ENCODE measurements at places on chromosomes 2 and 18.

DNA sequence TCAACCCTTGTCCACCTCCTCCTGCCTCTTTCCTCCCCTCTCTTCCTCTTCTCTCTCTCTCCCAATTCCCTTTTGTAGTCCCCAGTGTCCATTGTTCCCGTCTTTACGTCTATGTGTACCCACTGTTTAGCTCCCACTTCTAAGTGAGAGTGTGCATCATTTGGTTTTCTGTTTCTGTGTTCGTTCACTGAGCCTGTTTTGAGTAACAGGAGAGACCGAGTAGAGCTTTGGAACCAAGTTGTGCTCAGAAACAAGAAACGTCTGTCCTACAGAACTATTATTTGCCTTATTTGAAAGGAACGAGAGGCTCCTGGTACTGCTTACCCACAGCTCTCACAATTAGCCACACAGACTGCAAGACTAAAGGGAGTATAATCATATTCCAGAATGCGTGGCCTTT lies 50.1 kb upstream of the MAPRE2 start:
- DNase-seq, result no peak

GRCh38 chr2:227082286-227082685 lies 81.7 kb downstream of the COL4A4 start:
- no peak for DNase-seq

DNA sequence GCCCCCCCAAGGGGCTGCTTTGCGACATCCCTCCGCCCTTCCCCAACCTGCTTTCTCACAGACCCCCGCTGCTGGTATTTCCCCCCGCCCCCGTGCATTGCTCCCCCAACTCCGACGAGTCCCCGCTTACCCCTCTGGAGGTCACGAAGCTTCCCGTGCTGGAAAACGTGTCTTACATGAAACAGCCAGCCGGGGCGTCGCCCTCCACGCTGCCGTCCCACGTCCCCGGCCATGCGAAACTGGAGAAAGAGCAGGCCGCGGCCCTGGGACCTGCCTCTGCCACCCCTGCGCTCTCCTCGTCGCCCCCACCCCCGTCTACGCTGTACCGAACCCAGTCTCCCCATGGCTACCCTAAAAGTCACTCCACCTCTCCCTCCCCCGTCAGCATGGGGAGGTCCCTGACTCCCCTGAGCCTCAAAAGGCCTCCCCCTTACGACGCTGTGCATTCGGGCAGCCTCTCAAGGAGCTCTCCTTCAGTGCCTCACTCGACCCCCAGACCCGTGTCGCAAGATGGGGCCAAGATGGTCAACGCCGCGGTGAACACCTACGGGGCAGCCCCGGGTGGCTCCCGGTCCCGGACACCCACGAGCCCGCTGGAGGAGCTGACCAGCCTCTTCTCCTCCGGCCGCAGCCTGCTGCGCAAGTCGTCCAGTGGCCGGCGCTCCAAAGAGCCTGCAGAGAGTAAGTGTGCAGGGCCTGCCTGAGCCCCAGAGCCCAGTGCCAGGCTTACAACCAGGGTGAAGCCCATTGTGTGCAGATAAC lies 183.0 kb downstream of the NYAP2 start:
- no peak for DNase-seq

DNA sequence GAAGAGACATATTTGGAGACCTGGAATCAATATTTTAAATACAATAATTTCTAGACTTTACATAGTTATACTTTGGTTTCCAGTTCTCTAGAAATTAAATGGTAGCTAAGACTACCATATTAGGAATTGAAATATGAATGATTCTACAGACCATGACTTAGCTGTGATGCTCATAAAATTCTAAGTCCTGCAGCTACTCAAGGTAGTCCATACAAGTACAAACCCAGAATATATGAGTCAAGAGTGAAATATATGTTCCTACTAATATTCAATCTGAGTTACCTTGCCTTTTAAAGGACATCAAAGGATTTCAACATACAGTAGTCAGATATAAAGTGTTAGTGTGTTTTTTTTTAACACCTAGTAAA lies 10.1 kb upstream of the SPOPL start:
- DNase-seq, result no peak

GRCh38 chr2:70397186-70397585 lies 95.3 kb upstream of the FAM136A start:
- no peak for DNase-seq

DNA sequence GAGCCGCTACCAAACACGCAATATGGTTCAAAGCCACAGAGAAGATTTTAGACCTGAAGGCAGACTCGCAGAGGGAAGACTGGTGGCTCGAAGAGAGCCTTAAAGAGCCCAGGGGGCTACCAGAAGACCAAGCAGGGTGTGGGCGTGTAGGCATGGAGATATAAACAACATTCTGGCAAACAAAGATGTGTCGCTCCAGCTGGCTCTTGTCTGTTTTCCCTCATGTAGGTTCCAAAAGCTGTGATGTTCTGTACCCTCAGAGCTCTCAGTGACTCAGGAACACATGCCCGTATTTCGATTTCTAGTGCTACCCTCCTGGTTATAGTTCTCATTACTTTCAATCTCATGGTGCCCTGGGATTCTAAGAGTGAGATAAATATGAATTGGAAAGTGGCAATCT lies 44.5 kb downstream of the DOCK10 start:
- peak; percentile 62 for DNase-seq
